Activated CD4-positive, alpha-beta T cell treated with anti-CD3 and anti-CD28 coated beads for 24 hours (primary cell): ENCODE measurements at places on chromosomes 5 and 9.

DNA sequence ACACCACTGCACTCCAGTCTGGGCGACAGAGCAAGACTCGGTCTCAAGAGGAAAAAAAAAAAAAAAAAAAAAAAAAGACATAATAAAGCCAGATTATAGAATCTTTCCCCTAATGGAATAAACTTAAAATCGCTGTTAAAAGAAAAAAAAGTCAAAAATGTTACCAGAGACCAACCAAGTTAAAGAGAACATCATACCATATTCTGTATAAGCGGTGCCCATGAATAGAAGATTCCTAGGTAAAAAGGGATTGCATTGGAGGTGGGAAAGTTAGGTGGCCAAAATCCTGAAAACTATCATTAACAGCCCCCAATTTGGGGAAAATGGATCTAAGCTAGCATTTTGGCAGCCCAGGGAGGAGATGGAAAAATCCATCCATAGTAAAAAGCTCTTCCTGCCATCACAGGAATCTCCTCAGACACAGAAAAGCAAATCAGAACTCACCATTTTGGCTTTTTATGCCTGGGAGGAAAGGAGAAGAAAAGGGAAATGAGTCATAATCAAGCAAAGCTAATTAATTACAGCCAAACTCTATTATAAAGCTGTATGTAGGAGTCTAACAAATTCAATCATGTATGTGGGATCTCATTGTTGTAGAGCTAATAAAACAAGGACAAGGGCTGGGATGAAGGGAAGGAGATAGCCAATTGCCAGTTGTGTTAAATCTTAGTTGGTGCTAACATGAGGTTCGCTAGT, 363.8 kb downstream of the ARL15 start:
- no peak for DNase-seq

DNA sequence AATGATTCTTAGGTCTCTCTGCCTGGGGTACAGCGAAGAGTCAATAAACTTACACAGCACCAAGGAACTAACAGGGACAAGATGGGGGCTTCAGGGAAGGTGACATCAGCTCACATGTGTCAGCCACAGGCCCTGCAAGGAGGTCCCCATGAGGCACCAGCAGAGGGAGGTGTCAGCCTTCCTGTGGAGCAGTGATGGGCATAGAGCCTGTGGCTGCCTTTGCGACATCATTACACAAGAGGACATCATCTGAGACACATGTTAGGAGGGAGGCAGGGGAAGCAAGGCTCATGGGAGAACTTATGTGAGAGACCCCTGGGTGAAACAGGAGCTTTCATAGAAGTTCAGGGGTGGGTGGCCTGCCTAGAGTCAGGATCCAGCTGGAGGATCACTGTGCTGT, 389.6 kb downstream of the SEMA5A start:
- no peak for DNase-seq

DNA sequence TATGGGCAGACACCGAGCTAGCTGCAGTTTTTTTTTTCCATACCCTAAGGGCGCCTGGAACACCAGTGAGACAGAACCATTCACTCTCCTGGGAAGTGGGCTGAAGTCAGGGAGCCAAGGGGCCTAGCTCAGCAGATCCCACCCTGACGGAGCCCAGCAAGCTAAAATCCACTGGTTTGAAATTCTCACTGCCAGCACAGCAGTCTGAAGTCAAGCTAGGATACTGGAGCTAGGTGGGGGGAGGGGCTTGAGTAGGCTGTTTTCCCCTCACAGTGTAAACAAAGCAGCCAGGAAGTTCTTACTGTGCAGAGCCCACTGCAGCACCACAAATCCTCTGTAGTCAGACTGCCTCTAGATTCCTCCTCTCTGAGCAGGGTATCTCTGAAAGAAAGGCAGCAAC, 151.7 kb upstream of the HCN1 start:
- DNase-seq = no peak

GRCh38 chr5:553874-554273, 29.6 kb upstream of the SLC9A3 start:
- DNase-seq = no peak

- DNase-seq = no peak
Observed at GRCh38 chr5:88819301-88819999, 63.5 kb downstream of the MEF2C start.

DNA sequence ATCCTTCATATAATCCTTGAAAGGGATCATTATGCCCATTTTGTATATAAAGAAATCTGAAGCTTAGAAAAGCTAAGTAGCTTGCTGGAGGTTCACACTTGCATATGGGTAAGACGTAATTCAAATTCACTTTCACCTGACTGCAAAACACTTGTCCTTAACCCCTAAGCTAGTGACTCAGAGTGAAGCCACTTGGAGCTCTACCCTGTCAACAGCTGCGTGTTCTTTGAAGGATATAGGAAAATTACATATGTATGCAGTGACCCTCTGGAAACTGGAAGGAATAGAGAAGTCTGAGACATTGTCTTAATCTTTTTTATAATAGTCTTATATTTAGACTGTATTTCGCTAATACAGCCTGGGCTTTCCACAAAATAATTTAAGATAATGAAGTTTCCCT, 80.0 kb upstream of the STK32A start:
- no peak for DNase-seq
